ENCODE measurements at places on chromosomes 2 and 18.

DNA sequence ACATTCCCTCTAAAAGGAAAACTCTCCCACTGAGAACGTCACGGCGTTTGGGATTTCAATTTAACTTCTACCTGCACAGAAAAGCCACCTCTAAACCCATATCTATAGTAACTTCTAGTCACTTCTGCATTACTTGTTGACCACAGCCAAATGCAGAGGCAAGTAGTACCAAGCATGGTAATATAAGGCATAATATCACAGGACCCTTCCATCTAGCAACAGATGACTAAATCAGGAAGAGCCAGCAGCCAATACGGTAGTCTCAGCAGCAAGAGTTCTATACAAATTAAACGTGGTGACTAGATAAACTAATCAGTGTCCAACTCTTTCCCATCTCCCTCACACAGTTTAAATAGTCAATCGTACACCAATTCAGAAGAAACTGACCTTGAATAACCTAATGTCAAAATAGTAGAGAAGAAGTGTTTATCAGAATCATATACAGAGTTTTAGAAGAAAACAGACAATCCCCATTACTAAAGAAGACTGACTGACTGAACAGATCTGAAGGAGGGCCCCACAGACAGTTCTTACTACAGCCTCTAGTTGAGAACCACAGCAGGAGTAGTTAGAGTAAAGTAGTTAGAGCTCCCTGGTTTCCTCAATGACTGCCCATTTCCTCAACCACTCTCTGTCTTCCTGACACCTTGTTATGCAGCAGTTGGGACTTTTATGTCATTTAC is 30.0 kb downstream of the MEMO1 start:
- no peak for DNase-seq

DNA sequence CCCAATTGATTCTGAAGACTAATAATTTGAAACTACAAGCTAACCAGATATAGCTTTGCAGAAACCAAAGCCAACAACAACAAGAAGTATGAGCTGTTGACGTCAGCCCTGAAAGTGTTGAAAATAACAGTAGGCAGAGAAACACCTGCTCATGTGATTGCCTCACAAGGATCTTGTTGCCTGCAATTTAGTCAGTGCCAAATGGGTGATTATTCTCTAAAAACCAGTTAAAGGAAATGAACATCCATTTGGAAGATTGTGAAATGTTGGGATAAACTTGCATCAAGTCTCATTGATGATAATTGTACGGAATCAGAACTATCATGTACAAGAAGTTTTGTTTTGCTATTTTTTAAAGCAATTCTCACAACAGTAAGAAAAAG is 2.8 kb downstream of the CYTIP start:
- no peak for DNase-seq

DNA sequence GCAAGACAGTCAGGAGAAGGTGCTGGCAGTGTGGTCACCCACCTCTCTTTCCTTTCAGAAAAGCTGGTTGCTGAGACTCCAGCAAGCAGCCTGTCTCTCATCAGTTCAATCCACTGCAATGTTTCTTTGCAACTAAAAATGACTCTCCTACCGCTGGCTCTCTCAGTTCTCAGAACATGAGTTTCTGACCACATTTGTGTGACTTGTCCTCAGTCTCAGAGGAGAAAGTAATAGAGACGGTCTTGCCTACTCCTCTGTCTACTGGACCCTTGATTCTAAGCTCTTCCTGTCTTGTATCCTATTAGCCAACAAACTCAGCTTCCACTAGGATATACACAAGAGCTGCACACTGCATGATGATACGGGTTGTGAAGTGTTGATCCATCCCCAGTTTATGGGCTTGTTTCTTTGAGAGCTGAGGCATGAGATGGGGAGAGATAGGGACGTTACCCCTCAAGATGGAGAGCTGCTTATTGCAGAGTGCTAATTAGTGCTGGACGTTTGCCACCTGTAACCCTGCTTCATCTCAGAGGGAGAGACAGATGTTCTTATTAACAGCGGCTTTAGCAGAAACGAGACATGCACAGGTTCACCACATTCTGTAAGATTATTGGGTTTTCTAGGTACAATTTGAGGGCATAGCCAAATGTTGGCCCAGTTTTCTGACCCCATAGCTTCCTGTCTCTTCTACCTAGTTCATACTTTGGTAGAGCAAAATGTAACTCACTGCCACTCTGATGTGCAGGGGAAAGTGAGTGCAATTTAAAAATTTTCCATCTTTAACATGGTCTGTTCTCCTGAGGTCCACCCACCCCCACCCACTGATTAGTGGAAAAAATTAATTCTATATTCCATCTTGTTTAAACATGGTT is 32.4 kb upstream of the YWHAQ start:
- DNase-seq = no peak

GRCh38 chr2:67515056-67515455 is 117.9 kb downstream of the ETAA1 start:
- DNase-seq = no peak

DNA sequence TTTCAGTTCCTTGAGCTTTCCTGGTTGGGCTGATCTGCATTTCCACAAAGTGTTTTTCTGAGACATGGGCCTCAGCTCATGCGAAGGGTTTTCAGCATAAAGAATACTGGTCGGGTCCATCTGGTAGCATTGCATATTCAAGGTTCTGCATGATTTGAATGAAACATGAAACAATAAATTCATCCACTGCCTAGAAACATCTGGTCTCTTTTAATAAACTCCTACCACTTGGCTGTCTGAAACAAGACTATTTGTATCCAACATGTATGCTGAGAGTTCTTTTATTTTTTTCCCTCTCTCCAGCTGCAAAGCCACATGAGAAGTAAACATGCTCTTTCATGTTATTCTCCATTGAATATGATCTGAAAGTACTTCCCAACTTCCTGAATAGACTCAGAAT is 314.9 kb upstream of the SOX11 start:
- no peak for DNase-seq

Data from ascending aorta (tissue), 2 donors.